ENCODE measurements at places on chromosomes 1 and 21.

- no peak for DNase-seq
These were observed 17.4 kb downstream of the PLOD1 start for GRCh38 chr1:11951901-11952300.

GRCh38 chr1:61332796-61333195 is 250.4 kb downstream of the NFIA start:
- no peak for DNase-seq

GRCh38 chr1:147486876-147487656 is 54.2 kb upstream of the BCL9 start:
- DNase-seq = no peak

GRCh38 chr1:55702064-55702463 is 486.9 kb upstream of the USP24 start:
- no peak for DNase-seq

DNA sequence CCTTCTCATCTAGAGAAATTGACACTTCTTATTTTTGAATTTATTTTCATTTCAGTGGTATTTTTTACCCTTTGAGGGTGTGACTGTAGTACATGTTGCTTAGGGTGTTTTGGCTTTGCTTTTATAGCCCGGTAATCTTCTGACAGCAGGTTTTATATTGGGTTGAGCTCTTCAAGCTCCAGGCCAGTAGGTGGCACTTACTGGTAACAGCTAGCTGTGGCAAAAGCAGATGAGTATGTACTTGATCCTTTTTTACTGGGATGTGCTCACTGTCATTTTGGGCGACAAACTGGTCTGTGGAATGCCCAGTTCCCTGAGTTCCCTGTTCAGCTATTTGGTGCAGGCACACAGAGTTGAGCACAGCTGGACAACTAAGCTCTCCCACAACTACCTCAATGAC is 916.2 kb upstream of the B3GALT2 start:
- DNase-seq = no peak

GRCh38 chr1:95010158-95010557 is 62.6 kb downstream of the ALG14 start:
- DNase-seq = no peak

DNA sequence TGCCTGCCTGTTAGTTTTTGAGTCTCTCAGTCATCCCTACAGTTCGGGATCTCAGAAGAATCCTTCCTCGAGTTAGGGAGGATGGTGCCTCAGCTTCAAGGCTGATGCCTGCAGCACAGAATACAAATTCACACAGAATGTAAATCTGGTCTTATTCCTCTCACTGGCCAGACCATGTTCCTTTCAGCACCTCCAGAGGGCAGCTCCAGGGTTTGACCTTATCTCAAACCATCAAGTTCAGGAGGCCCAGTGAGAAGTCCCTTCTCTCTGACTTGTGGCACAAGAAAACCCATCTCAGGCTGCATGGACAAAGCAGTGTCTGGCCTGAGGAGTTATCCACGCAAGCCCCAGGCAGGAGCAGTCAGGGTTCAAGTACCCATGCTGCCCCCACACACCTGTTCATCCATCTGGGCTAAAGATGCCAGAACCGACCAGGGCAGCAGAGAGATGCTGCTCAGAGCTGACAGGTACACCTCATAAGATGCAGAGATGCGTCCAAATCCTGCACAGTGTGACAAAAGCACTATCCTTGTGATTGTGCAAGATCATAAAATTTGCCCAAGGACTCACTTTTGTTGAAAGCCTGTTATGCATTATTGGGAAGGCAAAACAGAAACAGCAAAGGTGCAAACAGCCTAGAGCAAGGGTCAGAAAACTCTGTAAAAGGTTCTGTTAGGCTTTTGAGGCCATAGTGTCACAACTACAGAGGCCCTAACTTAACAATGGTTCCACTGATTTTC is 49.8 kb downstream of the BCAR3 start:
- DNase-seq = no peak

- no peak for DNase-seq
These were observed 88.6 kb upstream of the HNRNPU start for GRCh38 chr1:244952940-244953339.

DNA sequence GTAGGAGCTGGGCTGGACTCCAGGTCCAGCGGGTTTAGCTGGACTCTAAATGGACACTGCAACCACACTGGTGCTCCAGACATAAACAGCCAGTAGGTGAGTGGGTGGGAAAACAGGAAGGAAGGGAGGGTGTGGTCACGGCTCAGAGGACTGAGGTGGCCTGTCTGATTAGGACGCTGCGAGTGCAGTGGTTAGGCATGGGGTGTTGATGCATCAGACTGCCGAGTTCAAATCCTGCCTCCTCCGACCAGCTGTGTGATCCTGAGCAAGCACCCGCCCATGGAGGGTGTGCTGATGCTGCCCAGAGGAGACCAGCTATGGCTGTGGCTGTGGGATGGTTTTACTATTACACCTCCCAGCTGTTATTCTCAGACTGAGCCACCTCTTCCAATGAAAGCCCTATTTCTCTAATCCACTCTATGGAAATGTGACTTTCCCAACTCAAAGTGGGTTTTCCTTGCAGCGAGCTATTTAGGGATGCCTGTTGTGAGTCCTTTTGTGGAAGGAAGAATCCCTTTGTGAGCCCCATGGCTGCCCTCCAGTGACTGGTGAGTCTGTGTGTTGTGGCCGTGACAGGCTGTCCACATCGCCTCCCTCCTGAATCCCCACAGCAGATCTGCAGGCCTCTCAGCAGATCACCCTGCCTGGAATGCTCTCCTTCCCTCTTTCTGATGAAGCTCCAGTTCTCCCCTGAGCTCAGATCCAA is 56.6 kb upstream of the EDN2 start:
- DNase-seq = no peak

GRCh38 chr1:243394601-243395464 is 139.0 kb downstream of the SDCCAG8 start:
- DNase-seq = no peak

- no peak for DNase-seq
These were observed 7.1 kb upstream of the ADAM30 start for GRCh38 chr1:119903443-119903835.

GRCh38 chr1:168179438-168180147 is 831 bp downstream of the TIPRL start:
- peak; percentile 13 for DNase-seq

- DNase-seq = no peak
These were observed 1282.9 kb upstream of the B3GALT2 start for GRCh38 chr1:194469282-194469681.

DNA sequence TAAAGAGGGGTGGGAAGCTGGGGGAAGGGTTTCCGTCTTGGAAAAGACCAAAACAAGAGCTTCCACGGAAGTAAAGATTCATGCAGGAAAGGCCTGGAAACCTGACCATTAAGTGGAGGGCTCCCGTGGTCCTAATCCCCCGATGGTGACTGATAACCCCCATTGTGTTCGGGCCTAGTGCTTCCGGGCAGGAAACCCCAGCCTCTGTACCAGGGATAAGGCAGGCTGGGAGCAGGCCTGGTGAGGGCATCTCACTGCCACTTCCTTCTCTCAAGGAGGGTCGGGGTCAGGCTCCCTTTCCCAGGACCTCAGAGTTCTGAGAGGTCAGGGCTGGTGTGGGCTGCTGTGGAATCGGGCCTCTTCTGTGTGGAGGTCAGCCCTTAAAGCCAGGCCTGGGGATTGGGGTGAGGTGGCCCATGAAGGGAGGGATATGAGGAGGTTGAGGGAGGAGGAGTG is 136.9 kb downstream of the CDC7 start:
- DNase-seq = no peak

- no peak for DNase-seq
These were observed 39.4 kb upstream of the GADD45A start for GRCh38 chr1:67645495-67646144.

- DNase-seq = no peak
These were observed 14.6 kb downstream of the PYCR2 start for GRCh38 chr1:225909477-225909876.

DNA sequence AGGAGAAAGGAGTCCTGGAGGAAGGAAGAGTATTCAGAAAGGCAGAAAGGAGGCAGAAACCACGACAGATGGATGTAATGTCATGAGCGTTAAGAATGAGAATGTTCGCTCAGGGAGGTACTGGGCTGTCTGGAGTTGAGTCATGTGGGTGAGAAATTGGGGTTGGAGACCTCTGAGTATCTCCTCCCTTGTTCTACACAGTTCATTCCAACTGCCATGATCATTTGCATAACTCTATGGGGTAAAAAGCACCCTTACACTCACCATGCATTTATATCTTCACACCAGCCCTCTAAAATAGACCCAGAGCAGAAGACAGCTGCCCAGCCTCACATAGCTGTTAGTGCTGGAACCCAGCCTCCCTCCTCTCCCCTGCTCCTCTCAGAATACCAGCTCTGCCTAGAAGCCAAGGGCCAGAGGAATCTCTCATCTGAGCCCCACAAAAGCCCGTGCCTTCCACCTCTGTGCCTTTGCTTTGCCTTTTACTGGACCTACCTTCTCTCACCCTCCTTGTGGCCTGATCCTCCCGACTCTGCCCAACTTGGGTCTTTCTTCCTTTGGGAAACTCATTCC is 85.2 kb downstream of the BEND5 start:
- no peak for DNase-seq

DNA sequence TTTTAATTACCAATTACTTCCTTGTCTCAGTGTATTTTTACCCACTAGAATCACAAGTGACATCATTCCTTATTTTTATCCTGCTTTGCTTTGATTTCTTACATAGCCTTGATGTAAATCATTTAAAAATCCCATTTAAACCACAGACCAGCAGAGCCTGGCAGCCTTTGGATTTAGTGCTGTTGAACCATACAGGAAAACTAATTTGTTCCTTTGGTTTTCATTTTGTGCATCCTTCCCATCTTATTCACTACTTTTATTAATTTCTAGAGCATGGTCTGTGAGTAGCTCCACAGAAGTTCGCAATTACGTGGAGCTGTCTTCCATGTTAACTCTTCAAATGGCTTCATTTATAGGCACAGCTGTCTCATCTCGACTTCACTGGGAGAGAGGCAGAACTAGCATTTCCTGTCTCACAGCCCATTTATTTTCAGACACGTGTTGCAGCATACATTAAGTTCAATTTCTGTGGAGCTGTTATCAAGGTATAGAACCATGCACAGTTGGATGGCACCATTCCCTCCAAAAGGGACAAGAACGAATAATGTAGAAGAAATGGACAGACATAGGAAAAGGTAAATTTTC is 235.3 kb downstream of the MRPL39 start:
- DNase-seq = no peak

DNA sequence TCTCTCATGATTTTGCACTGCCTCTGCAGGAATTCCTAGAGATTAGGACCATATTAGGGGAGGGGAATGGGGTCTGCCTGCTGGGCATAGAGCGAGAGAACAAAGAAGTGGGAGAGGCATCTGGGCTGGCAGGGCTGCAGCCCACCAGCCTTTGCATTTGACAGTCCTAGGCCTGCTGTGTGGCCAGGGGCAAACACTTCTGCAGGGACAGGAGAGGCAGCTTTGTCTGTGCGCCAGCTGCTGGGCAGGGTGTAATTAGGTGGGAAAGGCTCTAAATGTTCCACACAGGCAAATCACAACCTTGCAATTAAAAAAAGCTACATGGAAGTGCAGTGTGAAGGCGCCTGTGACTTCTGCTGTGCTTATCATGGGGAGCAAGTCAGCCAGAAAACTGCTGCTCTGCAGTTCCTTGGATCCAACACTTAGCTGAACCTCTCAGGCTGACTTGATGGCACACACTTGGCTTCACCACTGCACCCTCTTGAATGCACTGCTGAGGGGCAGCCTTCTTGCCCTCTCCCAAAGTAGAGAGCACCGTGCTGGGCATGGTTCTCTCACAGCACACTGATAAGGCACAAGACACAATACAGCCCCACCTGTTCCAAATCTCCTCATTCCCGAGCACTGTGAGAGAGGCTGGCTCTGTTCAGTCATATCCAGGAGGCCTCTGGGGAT is 73.6 kb upstream of the TLR5 start:
- DNase-seq = no peak

DNA sequence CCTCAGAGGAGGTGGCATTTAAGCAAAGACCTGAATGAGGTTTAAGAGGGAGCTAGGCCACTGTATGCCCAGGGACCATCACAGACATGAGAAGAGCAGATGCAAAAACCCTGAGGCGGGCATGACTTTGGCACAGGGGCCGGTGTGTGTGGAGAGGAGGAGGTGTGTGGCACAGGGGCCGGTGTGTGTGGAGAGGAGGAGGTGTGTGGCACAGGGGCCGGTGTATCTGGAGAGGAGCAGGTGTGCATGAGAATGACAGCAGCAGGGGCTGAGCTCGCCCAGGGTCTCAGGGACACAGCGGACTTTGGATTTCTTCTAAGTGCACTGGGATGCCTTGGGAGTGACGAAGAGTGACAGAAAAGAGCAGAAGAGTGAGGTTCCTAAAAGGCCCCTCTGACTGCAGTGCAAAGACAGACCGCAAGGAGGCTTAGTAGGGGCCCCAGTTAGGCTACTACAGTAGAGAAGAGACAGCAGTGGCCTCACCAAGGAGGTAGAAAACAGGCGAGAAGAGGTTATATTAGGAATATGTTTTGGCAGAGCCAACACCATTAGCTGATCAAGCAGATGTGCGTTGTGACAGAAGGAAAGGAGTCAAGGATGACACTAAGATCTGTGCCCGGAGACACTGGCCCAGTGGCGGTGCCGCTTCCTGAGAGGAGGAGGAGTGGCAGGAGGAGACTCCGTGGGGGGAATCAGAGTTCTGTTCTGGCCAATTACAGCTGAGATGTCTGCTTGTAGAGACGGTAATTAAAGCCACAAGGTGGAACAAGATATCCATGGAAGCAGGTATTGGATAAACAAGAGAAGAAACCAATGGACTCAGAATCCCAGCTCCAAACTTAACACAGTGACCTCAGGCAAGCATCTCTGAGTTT is 18.4 kb downstream of the ZBTB17 start:
- DNase-seq = no peak

GRCh38 chr1:211537253-211537652 is 41.7 kb downstream of the SLC30A1 start:
- no peak for DNase-seq

GRCh38 chr1:165303386-165303785 is 53.1 kb downstream of the LMX1A start:
- no peak for DNase-seq

DNA sequence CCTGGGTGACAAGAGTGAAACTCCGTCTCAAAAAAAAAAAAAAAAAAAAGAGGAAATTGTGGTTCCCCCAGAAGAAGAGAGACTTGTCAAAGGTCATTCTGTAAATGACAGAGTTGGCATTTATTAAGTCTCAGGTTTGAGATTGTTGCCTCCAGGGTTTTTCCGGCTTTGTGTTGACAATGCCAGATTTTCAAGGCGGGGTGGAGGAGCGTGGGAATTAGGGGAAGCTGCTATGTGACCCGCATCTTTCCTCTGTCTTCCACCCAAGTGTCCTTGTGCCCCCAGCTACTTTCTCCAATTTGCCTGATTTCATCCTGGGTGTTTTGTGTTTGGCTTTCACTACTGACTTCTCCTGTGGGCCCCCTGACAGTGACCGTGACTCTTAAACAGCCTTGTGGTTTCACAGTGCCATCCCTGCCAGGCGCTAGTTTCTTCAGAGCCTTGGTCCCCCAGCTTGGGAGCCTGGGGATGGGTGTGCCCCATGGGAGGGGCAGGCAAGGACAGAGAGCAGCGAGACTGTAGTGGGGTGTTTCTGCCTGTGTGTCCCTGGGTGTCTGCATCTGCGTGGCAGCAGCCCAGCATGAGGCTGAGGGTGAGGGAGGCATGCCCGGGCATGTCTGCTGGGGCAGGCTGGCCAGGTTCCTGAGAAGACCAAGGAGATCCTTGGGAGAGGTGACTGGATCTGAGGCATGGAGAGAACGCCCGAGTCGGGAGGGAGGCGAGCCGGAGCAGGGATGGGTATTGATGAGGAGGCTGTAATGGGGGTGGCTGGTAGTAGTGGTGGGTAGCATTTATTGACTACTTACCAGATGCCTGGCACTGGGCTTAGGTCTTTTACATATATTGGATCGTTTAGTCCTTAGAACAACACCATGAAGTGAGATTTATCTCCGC is 46.3 kb downstream of the IER5 start:
- peak; percentile 72 for DNase-seq

- peak; percentile 14 for DNase-seq
These were observed 13.4 kb upstream of the ALX3 start for GRCh38 chr1:110083866-110084226.

All from stimulated activated naive CD8-positive, alpha-beta T cell treated with anti-CD3 and anti-CD28 coated beads, Interleukin-15, Interleukin-2, amounts not matched to agents 100 U/mL and 50 U/mL, for 24 hours (primary cell).